Activated CD8-positive, alpha-beta T cell treated with anti-CD3 and anti-CD28 coated beads for 36 hours (primary cell): ENCODE measurements at places on chromosomes 11 and 22. TPM values are rescaled to one million over a fixed set of nuclear protein-coding genes. Genes with fewer than 3 reads are reported as not detected.

Gene POU2F3
- not detected for total RNA-seq

DNA sequence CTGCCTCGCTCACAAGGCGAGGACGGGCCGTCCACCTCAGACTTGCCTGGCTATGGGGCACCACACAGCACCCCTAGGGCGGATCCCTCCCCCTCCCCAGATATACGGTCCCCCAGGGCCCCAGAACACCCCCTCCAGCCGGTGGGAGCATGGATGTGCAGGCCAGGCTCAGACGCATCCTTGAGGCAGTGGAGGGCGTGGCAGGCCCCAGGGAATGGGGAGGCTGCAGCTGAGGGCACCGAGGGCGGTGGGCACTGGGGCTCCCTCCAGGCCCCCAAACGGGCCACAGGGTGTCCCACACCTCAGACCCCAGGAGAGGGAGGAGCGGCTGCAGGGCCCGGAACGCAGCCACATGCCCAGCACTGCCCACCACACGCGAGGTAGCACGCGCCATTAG lies 12.1 kb downstream of the TTLL8 start:
- DNase-seq: no peak

DNA sequence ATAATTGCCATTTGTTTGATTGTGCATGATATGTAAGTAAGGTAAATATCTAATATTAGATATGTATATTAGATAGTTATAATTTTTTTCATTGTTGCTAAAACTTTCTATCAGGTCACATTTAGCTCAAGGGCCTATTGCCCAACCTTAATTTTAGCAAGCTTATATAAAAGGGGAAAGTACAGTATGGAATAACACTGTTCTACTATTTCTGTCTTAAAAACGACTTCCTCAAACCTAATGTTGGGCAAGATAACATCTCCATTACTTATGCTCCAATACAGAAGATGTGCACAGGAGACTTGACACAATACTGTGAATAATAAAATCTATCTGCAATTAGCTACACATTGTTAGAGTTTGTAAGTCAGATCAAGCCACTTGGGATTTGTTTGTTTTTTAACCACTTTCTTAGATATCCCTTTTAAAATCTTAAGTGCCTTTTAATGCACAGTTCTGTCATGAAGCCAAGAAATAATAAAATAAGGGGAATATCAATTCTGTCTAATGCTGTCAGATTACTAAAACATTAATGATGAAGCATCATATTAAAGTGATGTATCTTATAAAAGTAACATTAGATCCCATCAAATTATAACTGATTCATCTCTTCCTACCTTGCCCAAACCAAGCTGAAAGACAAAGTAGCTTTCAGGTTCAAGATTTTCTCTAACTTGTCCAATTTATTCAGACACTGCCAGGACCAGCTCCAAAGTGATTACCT lies 98.1 kb downstream of the SIK3 start:
- no peak for DNase-seq

GRCh38 chr11:102239911-102240310 lies 77.4 kb upstream of the BIRC3 start:
- no peak for DNase-seq

GRCh38 chr11:746289-747157 lies 741 bp upstream of the TALDO1 start:
- DNase-seq: peak; percentile 62

GRCh38 chr11:87897071-87897470 lies 278.2 kb downstream of the RAB38 start:
- no peak for DNase-seq

Gene TRPM5
- total RNA-seq: not detected

Gene FAR1
- total RNA-seq: 44.0 TPM

DNA sequence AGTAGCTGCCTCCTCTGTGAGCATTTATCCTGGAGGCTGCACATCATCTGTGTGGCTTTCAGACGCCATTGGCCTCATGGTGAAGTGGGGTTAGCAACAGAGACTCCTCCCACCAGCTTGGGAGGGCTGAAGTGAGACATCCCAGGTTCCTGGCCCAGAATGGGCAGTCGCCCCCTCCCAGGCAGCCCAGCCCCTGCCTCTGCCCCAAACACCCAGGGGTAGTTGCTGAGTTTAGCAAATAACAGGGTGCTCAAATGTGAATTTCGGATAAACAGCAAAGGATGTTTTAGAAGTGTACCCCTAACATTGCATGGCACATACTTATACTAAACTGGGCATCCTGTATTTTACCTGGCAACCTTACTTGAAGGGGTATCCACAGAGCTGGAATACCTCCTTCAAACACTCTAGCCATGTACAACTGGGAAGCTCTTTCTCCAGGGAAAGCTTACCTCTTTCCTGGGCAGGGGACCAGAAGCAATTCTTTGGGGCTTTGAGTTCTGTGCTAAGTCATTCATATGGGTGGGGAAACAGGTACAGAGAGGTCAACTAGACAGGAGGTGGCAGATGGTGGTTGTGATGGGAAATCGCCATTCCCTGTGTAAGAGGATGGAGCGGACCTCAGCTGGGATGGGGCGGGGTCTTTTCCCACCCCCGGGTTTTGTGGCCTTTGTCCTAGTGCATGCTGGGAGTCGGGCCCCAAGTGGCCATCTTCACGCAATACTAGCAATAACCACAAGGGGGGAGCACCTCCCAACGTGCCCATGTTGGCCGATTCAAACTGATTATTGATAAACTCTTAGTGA lies 19.3 kb downstream of the MTFP1 start:
- DNase-seq: peak; percentile 80

- no peak for DNase-seq
Observed at GRCh38 chr22:19968450-19968891, 26.9 kb upstream of the TXNRD2 start.

Gene PSMD13
- 220 TPM for total RNA-seq

- DNase-seq: no peak
Observed at GRCh38 chr22:30733181-30733631, 38.5 kb downstream of the OSBP2 start.

DNA sequence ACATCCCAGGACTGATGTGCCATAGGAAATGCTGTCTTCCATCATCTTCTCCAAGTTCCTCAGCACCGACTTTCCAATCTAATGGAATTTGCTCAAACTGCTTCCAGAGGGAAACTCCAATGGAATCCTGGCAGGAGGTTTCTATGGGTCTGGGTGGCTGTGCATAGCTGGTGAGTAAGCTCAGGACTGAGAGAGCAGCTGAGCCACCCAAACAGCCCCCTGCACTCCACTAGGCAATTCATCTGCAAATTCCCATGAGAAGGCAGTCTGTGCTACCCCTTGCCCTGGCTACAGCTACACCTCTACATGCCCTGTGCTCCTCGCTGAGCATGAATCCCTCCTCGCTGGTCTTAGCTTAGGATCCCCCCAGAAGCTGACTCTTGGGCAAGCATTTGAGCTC lies 127.9 kb upstream of the CSNK2A3 start:
- no peak for DNase-seq

Gene MS4A8
- not detected for total RNA-seq

GRCh38 chr22:28788601-28789000 lies 11.8 kb downstream of the XBP1 start:
- DNase-seq: no peak

DNA sequence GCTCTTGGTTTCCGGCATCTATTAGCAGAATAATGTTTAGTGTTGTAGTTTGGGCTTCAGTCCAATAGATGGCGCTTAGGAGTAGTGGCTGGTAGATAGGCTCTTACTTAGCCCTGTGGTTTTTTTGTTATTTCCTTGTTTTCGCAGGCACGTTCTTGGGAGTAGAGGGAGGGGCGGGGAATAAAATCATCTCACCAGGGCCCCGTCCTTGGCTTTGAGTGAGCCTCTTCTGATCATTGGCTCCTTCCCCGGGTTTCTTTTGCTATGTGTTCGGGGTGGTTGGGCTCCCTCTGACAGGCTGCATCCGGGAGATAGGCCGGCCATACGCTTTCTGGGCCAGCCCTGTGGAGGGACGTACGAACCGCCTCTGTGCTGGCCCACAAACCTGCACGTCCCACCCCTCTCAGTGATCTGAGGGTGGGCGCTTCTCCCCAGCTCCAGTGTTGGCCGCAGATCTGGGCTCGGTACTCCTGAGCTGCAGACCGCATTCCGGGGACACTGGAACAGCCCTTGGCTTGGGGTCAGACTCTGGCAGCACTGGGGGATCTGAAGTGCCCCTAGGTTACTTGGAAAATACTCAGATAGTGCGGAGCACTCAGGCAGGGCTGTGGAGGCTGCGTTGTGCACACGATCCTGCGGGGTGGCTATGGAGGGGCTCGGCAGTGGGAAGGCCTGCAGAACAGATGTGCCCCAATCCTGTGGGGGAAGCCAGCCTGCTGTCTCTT lies 217.0 kb downstream of the DYNC2H1 start:
- DNase-seq: peak; percentile 30

Gene TENM4
- not detected for total RNA-seq

- DNase-seq: no peak
Observed at GRCh38 chr11:106172386-106172991, 95.0 kb downstream of the AASDHPPT start.

Gene BAIAP2L2
- total RNA-seq: 0.61 TPM

DNA sequence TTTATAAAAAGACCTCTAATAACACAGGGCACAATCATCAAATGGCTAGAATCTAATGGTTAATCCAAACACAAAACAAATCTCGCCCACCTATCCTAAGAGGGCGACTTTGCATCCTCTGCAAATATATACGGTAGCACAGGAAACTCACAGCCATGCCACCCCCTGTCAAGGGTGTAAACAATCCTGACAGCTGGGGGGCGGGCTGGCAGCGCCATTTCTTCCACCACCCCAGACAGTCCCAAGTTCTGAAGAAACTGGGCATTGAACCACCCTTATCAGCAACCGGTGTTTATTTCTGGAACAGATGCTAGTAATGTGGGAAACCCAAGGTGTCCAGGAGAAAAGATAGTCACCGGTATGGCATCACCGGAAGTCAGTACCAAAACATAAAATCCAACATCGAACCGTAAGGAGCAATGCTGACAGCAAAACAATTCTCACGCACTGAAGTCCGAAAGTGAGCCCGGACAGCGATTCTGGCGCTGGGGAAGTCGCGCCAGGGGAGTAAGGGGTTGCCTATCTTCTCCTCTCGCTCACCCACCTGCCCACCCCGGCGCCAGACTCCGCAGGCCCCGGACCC lies 825 bp downstream of the FBXO3 start:
- DNase-seq: peak; percentile 63

GRCh38 chr22:19480173-19480568 lies 451 bp downstream of the CDC45 start:
- DNase-seq: peak; percentile 28

DNA sequence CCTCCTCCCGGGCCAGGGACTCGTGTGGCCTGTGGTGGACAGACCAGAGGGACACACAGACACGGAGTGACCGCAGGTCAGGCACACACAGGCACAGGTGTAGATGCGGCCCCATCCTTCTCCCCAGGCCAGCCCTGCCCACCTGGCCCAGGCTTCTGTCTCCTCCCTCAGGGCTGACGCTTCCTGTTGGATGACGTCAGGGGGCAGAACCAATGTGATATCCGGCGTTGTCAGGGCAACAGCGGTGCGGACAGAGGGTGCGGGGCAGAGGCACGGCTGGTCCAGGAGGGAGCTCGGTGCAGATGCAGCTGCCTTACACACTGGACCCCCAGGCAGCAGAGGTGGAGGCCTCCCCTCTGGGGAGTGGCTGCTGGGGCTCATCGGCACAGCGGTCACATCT lies 2.9 kb upstream of the TUBGCP6 start:
- DNase-seq: peak; percentile 62

GRCh38 chr11:125373426-125374391 lies 122.4 kb downstream of the FEZ1 start:
- no peak for DNase-seq

DNA sequence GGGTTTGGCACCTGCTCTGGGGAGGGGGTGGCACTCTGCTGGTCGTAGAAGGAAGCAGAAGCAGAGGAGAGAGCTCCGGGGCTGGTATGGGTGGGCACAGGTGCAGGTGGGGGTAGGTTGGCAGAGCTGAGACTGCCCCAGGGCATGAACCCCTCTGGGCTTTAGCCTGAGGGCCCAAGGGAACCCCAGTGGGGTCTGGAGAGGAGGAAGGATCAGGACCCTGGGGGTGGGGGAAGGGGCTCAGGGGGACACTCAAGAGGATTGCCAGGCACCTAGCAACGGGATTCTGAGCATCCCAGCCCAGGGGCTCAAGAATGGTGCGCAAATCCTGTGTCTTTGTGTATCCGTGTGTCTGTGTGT lies 6.3 kb downstream of the ALDH3B2 start:
- no peak for DNase-seq

Gene IGF2
- 8.2 TPM for total RNA-seq

DNA sequence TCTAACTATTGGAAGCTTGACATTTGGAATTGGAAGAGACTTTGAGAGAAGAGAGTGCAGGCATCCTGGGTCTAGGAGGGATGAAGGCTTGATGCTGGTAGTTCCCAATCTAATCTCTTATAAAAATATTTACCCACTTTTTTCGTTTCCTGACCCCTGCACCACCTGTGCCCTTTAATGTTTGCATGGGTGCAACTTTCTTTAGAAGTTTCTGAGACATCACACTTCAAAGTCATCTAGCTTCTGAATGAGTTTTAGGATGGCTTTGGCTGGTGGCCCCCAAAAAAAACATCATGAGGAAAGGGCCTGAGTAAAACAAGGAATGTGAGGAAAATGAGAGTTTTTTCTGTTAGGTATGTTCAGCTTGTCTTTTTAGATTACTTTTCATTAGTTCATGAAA lies 1.1 kb downstream of the POLD3 start:
- peak; percentile 21 for DNase-seq

DNA sequence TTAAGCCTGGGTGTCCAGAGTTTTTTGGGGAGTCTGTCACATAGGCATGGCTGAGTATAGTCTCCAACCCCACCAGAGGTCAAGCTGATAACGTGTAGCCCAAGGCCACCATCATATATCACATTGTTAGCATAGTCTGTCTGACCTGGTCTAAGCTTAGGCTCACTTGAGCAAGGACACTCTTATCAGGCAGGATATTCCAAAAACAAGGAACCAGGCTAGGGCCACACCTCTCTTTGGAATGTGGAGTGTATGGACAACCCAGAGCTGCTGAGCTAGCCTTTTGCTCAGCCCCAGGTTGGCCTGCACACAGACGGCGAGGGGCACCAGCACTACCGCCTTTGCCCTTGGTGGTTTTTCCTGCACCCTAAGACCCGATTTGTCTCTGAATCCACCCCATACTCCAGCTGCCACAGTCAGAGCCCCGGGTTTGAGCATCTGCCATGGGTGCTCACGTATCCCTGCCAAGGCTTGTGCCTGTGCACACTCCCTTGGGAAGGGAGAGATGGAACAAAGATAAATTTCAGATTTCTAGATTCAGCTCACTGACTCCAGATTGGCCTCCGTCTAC lies 7.2 kb downstream of the SNAP29 start:
- no peak for DNase-seq

- DNase-seq: no peak
Observed at GRCh38 chr11:132988411-132988810, 543.9 kb downstream of the OPCML start.

Gene CDKN1C
- 1.6 TPM for total RNA-seq

- DNase-seq: no peak
Observed at GRCh38 chr11:6919698-6920097, 1.1 kb upstream of the OR2D3 start.

- no peak for DNase-seq
Observed at GRCh38 chr22:27799015-27799826, 2.3 kb downstream of the MN1 start.
